ENCODE measurements at places on chromosomes 16 and 17. TPM values are rescaled to one million over a fixed set of nuclear protein-coding genes. Genes with fewer than 3 reads are reported as not detected.
A peak's percentile ranks its signal among the peaks of the same experiment; 100 is the strongest.

DNA sequence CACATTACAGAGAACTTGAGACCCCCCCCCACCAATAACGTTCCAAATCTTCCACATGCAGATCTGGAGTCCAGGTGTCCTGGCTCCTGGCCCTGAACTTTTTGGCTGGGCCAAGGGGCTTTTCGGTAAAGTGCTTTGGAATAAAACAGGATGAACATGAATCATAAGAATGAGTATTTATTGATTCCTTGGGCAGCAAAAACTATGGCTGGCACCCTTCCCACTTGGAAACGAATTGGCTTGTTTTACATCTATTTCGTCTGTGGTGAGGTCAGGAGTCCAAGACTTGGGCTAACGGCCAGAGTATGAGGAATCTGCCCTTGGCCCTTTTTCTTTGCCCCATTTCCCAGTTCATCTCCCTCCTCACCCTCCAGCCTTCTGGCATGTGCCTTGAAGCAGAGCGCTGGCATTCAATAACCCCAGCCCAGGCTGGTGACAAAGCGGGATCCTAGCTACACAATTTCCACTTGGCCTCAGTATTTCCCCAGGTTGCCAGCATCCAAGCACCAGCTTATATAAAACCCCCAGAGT lies 4.1 kb upstream of the UBTF start:
- no peak for DNase-seq

The LLGL2 gene
- 31.9 TPM for total RNA-seq

The ICAM2 gene
- 20.6 TPM for total RNA-seq

The SDR42E2 gene
- total RNA-seq, result not detected

- DNase-seq, result no peak
Measured at GRCh38 chr17:78092794-78093324, 35.7 kb downstream of the TMC6 start.

- peak; percentile 49 for DNase-seq
Measured at GRCh38 chr17:21452377-21453143, 76.4 kb downstream of the KCNJ12 start.

GRCh38 chr17:4204710-4205173 lies 59.0 kb downstream of the ANKFY1 start:
- DNase-seq, result peak; percentile 74

GRCh38 chr16:79331066-79331465 lies 269.5 kb downstream of the MAF start:
- no peak for DNase-seq

The DLX3 gene
- total RNA-seq, result not detected

The SYT17 gene
- total RNA-seq, result 0.29 TPM

DNA sequence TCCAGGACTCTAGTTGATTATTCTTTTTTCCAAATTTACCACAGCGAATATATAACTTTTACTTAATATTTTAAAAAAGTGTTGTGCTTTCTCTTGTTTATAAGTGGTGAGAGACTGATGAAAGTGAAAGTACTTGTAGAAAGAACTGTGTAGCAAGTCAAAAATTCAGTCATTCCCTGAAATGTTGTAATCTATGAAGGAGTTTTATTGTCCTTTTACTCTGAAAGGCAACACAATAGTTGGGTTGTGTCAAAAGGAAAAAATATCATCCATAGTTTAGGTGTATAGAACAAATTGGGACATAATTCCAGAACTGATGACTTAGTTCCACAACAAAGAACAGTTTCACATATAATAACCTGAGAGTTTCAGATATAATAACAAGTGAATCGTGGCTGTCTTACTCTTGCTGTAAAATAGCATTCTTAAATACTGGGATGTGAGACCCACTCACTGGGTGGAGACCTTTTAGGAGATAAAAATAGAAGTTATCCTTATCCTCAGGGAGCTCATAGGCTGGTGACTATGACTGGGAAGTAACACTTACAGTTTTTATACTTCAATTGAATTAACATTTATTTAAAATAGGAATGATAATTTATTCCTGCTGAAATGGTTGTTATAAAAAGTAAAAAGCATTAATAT lies 20.6 kb downstream of the CYB5B start:
- no peak for DNase-seq

The GDPD3 gene
- 1.4 TPM for total RNA-seq

- no peak for DNase-seq
Measured at GRCh38 chr16:85209526-85210121, 97.4 kb upstream of the CIBAR2 start.

DNA sequence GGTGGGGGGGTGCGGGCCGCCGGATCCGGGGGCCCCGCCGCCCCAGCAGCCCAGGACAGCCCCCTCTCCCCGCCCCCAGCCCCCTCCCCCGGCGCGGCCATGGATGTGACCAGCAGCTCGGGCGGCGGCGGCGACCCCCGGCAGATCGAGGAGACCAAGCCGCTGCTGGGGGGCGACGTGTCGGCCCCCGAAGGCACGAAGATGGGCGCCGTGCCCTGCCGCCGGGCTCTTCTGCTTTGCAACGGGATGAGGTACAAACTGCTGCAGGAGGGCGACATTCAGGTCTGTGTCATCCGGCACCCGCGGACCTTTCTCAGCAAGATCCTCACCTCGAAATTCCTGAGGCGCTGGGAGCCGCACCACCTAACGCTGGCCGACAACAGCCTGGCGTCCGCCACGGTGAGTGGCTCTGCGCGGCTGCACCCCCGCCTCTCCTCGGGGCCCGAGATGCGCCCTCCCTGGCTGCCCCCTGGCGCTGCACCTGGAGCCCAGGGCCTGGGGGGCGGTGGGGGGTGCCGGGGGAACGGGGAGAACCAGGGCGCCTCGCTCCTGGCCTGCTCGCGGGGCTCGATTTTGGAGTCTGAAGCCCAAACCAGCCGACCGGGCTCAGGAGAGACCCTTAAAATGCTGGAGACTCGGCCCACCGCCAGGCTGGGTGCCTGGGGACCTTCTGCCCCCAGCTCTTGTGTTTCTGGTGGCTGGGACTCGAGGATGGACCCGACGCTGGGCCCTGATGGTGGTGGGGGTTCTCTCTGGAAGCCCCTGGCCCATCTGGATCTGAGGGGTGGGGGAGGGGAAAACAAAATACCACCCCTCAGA lies 744 bp downstream of the CMIP start:
- peak; percentile 36 for DNase-seq

- DNase-seq, result peak; percentile 28
Measured at GRCh38 chr17:12974005-12974531, 43.8 kb downstream of the ELAC2 start.

DNA sequence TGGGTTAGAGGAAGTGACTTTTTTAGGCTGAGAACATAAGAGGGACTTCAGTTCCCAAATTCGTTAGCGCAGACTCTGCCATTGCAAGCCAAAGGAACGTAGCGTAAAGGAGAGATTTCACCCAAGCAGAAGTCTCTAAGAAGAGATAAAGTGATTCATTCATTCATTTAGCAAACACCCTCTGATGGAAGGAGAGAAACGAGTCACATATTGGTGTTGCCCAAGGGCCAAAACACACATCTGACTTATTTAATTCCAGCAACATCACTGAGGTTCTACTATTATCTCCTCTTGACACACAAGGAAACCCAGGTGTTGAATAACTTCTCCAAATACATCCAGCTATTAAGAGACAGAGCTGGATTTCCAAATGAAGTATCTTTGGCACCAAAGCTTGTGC lies 85.7 kb upstream of the CACNG3 start:
- DNase-seq, result no peak

DNA sequence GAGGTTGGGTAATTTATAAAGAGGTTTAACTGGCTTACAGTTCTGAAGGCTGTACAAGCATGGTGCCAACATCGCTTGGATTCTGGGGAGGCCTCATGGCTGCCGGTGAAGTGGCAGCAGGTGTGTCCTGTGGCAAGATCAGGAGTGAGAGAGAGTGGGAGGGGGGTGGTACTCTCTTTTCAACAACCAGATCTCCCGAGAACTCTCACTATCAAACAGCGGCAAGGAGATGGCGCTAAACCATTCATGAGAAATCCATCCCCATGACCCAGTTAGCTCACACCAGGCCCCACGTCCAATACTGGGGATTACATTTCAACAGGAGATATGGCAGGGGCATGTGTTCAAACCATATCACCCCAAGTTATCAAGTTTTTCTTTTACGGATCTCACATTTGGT lies 44.0 kb upstream of the CBX4 start:
- no peak for DNase-seq

DNA sequence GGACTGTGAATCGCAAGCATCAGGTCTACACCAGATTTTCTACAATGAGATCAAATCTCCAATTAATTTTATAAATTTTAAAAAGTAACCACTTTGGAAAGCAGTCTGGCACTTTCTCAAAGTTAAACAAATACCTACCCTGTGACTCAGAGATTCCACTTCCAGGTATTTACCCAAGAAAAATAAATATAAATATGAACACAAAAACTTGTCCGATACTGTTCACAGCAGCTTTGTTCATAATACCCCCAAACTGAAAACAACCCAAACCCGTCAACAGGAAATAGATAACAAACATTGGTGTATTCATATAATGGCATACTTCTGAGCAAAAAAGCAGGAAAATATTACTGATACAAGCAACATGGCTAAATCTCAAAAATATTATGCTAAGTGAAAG lies 12.1 kb downstream of the ZDHHC7 start:
- DNase-seq, result no peak

DNA sequence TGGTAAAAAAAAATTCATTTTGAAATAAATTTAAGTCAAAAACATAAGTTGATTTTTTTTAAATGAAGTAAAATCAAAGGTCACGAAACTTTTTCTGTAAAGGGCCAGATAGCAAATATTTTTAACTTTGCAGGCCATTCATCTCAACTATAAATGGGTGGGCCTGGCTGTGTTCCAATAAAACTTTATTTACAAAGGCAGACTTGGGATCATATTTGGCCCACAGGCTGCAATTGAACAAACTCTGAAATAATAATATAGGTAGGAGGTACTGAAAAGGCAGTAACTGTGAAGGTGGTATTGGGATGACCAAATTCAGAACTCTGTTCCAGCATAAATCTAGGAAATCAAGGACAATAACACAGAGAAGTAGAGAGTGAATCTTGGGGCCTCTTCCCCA lies 12.2 kb upstream of the EMP2 start:
- DNase-seq, result no peak

The ATAD5 gene
- total RNA-seq, result 3.2 TPM

- no peak for DNase-seq
Measured at GRCh38 chr16:61295311-61295710, 740.9 kb downstream of the CDH8 start.

- DNase-seq, result no peak
Measured at GRCh38 chr17:37300683-37301082, 75.1 kb upstream of the C17orf78 start.

The ALDH3A1 gene
- 1.7 TPM for total RNA-seq

GRCh38 chr17:83183145-83183948 lies 103.9 kb downstream of the METRNL start:
- no peak for DNase-seq

The DPEP2 gene
- total RNA-seq, result 0.77 TPM

GRCh38 chr17:81867170-81867990 lies 3.8 kb downstream of the ARHGDIA start:
- DNase-seq, result no peak

GRCh38 chr17:78995022-78995760 lies 14.4 kb downstream of the CANT1 start:
- DNase-seq, result peak; percentile 16

The HMOX2 gene
- total RNA-seq, result 30.5 TPM

GRCh38 chr17:4425398-4425797 lies 8.3 kb upstream of the SPNS3 start:
- no peak for DNase-seq

The AIPL1 gene
- total RNA-seq, result not detected

GRCh38 chr17:63116228-63116627 lies 150.2 kb downstream of the TANC2 start:
- no peak for DNase-seq

The CMTM4 gene
- total RNA-seq, result 6.8 TPM

DNA sequence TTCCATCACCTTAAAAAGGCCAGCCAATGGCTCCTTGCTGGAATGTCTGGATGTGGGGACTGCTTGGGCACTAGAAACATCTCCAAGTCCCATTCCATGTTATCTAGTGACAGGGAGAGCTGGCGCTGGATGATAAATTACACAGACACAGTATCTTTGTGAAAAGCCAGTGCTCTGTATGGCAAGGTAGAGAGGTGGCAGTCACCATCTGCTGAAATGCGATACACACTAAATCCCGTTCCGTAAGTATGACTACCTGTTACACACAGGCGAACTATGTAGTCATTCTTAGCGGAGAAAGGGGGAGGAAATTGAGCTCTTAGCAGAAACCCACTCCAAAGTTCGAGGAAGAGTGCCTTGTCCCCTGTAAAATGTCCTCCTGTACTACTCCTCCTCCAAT lies 81.0 kb upstream of the MYOCD start:
- DNase-seq, result no peak

The KRTAP2-2 gene
- total RNA-seq, result not detected

The BEAN1 gene
- total RNA-seq, result not detected

Data from uterus (tissue), 4 donors.